ENCODE measurements at places on chromosomes 16 and 17. TPM values are rescaled to one million over a fixed set of nuclear protein-coding genes. Genes with fewer than 3 reads are reported as not detected.

The CASKIN1 gene
- total RNA-seq = 0.33 TPM

The SYNGR3 gene
- total RNA-seq = 6.1 TPM

The EVPLL gene
- not detected for total RNA-seq

The TMEM97 gene
- total RNA-seq = 20.5 TPM

The SPN gene
- not detected for total RNA-seq

The RANBP10 gene
- total RNA-seq = 3.9 TPM

The NEUROD2 gene
- not detected for total RNA-seq

The SMPD3 gene
- 0.12 TPM for total RNA-seq

The PPP1R1B gene
- not detected for total RNA-seq

The CCR7 gene
- not detected for total RNA-seq

The MT1E gene
- 132 TPM for total RNA-seq

The KRTAP9-8 gene
- total RNA-seq = not detected

The OR1A1 gene
- not detected for total RNA-seq

The GSPT1 gene
- 78.1 TPM for total RNA-seq

The WNT3 gene
- 0.62 TPM for total RNA-seq

The TM4SF5 gene
- not detected for total RNA-seq

The DBNDD1 gene
- total RNA-seq = 1.4 TPM

The NFE2L1 gene
- total RNA-seq = 241 TPM

The EXOC3L1 gene
- total RNA-seq = 0.12 TPM

The AGRP gene
- not detected for total RNA-seq

The PRAC2 gene
- total RNA-seq = not detected

The TPSD1 gene
- total RNA-seq = not detected

The TBC1D3I gene
- not detected for total RNA-seq

The KRTAP1-1 gene
- total RNA-seq = 0.87 TPM

The VWA3A gene
- total RNA-seq = 0.11 TPM

The CMTM3 gene
- total RNA-seq = 8.5 TPM

The CD300LB gene
- total RNA-seq = not detected

The ARL5C gene
- not detected for total RNA-seq

The DPEP2NB gene
- not detected for total RNA-seq

The RNF227 gene
- total RNA-seq = 2.5 TPM

The DOC2B gene
- not detected for total RNA-seq

The CD300E gene
- not detected for total RNA-seq

The POLG2 gene
- total RNA-seq = 12.9 TPM

The TRPV3 gene
- total RNA-seq = 1.00 TPM

The CEMP1 gene
- total RNA-seq = 0.12 TPM

The PYY gene
- not detected for total RNA-seq

The DPEP2 gene
- total RNA-seq = not detected

The MYL4 gene
- not detected for total RNA-seq

The TEN1 gene
- total RNA-seq = 16.5 TPM

The ACSM2A gene
- not detected for total RNA-seq

The DNAH17 gene
- total RNA-seq = not detected

The NTN1 gene
- 0.12 TPM for total RNA-seq

The TMEM132E gene
- under 0.01 TPM for total RNA-seq

The RAMP2 gene
- total RNA-seq = 0.37 TPM

The BEAN1 gene
- 0.12 TPM for total RNA-seq

The ABCC3 gene
- 2.2 TPM for total RNA-seq

The MAF gene
- 14.9 TPM for total RNA-seq

The AHSP gene
- total RNA-seq = not detected

The PABPN1L gene
- total RNA-seq = not detected

The GALNS gene
- total RNA-seq = 26.8 TPM

The RASD1 gene
- 2.0 TPM for total RNA-seq

The TMEM235 gene
- total RNA-seq = not detected

All from uterine smooth muscle cell (primary cell).